ENCODE measurements at places on chromosomes 2 and 18.

DNA sequence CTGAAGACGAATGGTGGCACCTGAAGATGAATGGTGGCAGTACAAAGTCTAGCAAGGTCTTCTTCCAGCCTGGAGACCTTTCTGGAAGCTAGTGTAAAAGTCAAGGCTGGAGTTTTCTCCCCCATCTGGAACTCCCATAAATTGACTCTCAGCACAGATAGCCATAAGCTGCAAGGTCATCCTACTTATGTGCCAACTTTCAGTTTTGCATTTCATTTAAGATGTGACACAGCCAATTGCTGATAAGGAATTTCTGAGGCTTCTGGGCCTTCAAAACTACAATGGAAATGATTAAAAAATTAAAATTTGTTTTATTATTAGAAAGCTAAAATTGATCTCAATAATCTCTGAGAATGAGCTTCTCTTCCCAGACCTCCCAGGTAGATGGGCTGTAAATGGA, 10.2 kb downstream of the XDH start:
- DNase-seq, result no peak

DNA sequence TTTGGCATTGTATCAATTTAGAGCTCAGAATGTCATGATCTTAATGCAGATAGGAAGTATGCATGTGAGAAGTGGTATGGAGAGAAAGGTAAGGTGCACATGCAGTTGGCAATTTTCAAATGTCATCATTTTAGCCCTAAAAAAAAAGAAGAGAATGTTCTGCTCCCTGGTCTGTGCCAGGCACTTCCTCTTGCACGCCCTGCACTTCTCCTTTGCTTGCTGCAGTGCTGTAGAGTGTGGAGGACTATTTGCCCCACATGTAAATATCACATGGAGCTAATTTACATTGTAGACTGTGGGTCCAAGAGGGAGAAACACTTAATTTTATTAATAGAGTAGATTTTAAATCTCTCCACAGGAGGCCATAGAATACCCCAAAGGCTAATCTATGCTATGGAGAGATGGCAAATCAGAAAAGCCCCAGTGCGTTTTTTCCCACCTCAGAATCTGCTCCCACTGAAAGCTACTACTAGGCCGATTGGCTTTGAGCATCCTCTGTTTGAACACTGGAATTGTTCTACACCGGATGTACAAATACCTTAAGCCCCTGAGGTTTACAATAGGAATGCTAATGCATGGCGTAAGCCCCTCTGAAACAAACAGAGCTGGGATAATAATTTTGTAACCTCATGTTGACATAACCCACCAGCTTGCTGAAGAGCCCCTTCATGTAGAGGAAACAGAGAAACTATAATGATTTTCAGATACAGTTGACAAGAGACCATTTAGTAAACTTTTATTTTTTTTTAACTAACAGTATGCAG, 137.2 kb upstream of the KLHL14 start:
- no peak for DNase-seq

DNA sequence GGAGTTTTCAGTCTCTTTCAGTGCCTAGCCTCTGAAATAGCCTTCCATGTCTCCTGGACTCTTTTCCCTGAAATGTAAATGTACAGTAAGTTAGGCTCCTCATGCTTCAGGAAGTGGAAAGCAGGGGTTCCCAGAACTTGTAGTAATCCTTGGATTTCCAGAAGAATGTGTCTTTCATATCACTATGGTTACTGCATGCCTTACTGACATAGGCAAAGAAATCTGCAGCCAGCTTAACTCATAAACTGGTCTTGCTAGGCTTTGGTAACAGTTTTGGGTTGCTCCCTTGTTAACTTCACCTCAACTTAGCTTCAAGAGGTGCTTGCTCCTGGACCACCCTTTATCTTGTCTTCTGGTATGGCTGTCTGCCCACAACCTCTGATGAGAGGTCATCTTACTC, 686.8 kb upstream of the DDX18 start:
- DNase-seq, result no peak

GRCh38 chr2:1837458-1837857, 93.1 kb upstream of the PXDN start:
- DNase-seq, result no peak
